ENCODE measurements at places on chromosomes 4 and X.

GRCh38 chr4:154361450-154361849 is 130.1 kb downstream of the DCHS2 start:
- DNase-seq = no peak

- no peak for DNase-seq
Observed at GRCh38 chrX:11381464-11381863, 88.3 kb downstream of the AMELX start.

- DNase-seq = no peak
Observed at GRCh38 chrX:124719060-124719459, 372.7 kb downstream of the SH2D1A start.

GRCh38 chr4:128322311-128322710 is 34.7 kb upstream of the PGRMC2 start:
- DNase-seq = no peak

DNA sequence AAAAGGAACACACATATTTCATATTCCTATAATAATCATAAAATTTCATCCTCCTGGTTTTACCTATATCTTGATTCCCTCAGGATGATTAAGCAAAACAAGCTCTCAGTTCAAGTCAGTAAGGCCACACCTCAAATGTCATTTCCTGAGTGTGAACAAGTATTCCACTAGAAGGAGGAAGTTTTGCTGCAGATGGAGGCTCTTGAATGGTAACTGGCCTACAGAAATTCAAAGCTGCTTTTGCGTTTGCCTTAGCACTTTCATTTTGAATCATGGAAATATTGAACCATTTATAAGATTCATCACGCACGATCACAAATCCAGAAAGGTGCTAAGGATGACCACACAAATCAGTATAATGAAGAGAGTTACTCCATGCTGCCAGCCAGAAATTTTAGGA is 254.4 kb upstream of the CXXC4 start:
- no peak for DNase-seq

DNA sequence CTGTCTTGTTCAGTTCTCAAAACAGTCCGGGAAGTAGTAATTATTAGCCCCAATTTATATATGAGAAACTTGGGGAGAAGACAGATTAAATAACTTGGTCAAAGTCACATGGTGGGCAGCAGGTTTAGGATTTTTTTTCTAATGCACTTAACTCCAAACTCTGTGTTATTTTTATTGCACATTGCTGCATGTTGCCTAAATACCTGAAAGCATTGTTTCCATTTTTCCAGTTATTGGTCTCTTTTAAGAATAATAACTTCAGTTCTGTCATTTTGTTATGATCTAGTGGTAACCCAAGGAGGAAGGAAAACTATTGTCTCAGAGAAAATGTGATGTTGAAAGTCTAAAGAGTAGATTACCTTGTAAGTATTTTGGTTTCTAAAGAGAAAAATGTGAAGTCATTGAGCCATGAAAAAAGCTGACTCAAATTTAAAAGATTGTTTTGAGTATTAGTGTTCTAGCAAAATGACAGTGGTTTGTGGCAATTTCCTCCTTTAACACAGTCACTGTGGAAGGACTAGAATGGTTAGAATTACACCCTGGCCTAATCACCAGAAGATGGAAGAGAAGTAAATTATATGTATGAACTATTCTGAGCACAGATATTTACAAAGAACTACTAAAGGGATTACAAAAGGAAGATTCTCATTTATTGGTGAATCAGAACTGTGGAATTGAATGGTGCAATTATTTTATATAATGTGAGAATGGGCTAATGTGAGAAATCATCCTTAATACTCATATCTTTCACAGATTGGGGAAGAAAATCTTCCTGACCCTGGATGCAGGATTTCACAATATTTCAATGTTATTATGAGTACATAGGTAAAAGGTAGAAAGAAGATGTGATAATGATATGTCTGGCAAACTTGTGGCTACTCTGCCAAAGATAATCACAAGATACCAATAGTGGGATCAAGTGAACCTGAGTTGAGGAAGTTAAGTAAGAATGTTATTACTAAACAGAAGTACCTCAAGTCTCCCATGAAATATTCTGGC is 21.7 kb upstream of the CXCL8 start:
- DNase-seq = no peak

DNA sequence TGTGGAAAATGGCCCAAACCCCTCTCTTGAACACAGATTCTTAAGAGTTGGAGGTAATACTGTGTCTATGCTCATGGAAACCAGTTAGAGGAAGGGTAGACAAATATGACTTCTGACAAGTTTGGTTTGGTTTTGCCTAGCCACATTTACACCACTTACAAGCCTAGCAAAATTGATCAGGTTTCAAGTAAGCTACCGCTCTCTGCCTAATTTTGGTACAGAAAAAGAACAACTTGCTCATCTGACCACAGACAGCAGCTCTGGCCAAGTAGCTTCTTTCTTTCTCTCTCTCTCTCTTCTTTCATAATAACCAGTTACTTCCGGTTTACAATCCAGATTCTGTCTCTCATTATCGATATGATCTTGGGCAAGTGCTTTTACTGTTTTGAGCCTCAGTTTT is 260.0 kb downstream of the GLUD2 start:
- DNase-seq = no peak
